ENCODE measurements at places on chromosomes 7 and 10. TPM values are rescaled to one million over a fixed set of nuclear protein-coding genes. Genes with fewer than 3 reads are reported as not detected.

DNA sequence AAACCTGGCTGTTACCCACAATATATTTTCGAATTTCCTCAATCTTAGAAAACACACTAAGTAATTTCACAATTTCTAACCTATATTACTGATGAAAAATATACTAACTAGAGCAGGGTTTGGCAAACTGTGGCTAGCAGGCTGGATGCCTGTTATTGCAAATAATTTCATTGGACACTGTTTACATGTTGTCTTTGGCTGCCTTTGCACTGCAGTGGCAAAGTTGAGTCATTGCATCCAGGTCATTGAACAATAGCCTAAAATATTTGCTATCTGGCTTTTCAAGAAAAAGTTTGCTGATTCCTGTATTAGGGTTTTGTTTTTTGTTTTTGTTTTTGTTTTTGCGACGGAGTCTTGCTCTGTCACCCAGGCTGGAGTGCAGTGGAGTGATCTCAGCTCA is 47.2 kb downstream of the KIF11 start:
- no peak for DNase-seq

DNA sequence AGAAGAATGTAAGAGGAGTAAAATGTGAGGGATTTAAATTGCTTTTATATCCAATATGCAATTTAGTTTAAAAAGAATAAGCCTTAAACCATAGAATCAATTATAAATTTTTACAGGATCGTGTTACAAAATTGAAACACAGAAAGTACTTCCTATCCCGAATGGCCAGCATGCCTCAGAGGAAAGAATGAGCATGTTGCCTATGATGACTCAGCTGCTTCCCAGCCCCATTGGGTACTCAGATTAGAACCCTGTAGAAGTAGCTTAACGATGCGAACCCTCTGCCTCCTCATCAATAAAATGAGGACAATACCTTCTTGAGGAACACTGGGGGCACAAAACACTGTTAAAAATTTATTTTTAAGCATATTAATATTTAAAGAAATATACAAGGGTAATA is 113.4 kb upstream of the CDK1 start:
- no peak for DNase-seq

DNA sequence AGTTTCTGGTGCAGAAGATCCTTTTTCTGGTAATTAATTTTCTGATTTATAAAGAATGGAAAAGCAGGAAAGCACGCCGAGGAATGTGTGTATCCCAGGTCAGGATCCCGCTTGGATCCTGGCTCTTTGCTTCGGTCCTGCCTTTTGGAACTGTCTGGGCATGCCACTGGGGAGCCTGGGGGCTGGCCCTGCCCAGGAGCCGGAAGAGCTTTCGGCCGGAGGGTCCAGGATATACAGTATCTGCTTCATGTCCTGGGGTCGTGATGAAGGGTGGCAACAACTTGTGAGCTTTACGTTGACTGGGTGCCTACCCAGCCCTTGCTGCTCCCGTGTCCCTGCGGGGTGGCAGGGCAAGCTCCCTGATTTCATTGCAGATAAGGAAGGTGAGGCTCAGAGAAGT is 2.4 kb downstream of the SH2D4B start:
- DNase-seq = no peak

DNA sequence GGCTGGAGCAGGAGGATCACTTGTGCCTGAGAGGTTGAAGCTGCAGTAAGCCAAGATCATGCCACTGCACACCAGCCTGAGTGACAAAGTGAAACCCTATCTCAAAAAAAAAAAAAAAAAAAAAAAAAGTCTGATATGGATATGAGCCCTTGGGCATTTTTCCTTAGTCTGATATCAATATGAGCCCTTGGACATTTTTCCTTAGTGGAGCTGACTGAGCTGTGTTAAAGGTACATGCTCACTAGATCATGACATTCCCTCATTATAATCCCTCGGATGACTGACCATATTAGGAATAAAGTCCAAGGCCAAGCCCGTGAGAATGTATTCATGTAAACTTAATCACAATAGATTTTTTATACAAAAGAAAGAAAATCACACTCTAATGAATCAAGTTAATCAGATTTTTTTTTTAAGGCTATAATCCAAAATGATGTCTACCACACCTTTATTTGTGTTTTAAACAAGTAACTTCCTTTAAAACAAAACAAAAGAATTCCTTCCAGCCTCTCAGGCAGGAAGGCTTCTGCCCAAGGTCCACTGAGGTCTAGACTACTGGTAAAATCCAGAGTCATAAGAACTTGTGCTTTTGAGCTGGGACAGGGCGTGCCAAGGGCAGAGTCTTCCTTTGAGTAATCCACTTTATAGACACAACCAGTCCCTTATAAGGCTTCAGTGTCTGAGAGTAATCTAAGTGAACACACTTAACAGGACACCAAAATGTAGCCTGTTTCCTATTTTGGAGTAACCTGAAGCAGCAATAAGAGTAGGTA is 5.5 kb downstream of the PPA1 start:
- no peak for DNase-seq

DNA sequence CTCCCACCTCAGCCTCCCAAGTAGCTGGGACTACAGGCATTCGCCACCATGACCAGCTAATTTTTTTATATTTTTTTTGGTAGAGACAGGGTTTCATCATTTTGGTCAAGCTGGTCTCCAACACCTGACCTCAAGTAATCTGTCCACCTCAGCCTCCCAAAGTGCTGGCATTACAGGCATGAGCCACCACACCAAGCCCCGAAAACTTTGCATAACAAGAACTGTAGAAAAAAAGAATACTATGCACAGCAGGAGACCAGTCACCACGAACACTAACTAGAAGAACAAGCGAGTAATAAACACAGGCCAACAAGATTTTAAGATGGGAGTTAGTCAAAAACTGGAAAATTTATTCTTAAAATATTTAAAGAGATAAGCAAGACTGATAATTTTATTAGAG is 447.0 kb downstream of the ETV1 start:
- DNase-seq = no peak

DNA sequence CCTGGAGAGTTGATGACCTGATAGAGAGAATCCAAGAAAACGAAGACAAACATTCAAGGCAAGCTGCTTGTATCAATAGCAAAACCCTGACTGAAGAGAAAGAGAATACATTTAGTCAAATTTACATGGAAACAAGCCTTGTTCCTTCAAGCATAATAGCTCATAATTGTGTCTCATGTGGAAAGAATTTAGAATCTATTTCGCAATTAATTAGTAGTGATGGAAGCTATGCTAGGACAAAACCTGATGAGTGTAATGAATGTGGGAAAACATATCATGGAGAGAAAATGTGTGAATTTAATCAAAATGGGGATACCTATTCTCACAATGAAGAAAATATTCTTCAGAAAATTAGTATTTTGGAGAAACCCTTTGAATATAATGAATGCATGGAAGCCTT is 18.0 kb downstream of the RBAK start:
- DNase-seq = no peak

GRCh38 chr10:75009426-75009825 is 102.0 kb upstream of the SAMD8 start:
- DNase-seq = no peak

DNA sequence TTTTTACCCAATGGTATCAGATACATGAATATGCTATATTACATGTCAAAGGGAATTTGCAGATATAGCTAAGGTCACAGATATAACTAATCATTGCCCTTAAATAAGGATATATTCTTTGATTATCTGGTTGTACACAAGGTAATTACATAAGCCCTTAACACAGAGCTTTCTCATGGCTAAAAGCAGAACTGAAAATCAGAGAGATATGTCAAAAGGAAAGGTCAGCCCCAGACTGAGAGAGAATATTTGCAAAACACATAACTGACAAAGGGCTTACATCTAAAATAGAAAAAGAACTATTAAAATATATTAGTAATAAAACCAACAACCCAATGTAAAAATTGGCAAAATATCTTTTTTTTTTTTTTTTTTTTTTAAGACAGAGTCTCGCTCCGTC is 1029.5 kb upstream of the LRRN3 start:
- DNase-seq = no peak

- DNase-seq = no peak
Measured at GRCh38 chr7:73988197-73988596, 39.8 kb upstream of the ELN start.

- DNase-seq = no peak
Measured at GRCh38 chr10:70380350-70381135, 1.9 kb downstream of the LRRC20 start.

DNA sequence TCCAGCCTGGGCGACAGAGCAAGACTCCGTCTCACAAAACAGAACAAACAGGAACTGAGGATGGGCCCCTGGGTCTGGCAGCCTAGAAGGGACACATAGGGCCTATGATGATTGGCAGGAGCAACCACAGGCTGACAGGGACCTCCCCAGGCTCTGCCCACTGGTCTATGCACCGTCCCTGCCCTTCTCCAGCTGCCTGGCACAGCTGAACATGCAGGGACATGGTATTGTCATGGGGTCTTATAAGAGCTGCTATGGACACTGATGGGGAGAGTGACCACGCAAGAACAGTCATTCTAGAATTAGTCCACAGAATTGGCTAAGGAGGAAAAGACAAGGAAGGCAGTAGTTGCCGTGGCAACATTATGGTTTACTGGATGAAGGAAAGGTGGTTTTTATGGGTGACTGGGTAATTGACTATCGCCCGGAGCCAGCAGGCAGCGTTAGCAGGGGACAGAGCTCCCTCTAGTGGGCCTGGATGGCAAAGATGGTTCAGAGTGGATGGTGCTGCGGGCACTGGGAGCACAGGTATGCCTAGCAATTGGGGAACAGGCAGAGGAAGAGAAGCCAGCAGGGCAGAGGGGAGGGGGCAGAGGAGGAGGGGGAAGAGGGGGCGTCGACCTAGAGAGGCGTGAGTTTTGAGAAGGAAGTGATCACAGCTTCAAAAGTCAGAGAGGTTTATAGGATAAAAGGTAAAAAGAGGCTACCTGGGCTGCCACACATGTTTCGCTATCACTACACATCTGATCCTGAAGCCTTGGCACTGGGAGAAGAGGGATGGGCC is 7.8 kb upstream of the TRIM56 start:
- DNase-seq = peak; percentile 87

DNA sequence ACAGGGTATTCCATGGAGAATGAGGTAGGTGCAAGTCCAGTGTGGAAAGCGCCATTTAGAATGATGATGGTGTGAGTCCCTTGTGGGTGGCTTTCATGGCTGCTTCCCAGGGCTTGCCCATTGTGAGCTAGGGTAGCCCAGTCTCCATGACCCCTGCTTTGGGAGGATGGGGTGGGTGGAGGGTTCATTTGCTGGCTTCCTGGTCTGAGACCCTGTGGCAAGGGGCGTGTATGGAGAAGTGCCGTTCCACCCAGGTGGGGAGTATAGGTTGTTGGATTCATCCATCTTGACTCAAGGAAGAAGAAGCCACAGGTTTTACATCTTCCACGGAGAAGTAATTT is 27.7 kb downstream of the CCM2 start:
- no peak for DNase-seq

DNA sequence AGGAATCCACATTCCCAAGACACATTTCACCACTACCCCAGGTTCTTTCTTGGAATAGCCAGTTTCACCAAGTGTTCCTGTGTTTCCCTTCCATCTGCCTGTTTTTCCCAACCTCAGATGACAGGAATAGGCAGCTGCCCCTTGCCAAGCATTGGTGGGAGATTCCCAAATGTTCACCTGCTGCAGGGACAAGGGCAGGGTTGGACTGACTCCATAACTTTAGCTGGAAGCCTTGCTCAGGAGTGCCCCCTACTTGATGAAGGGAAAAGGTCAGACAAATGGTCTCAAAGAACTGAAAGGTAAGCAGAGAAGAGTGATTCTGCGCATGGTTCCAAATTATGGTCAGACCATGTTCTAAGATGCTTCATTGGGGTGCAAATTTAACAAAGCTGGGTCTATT is 45.1 kb upstream of the LYZL1 start:
- no peak for DNase-seq

DNA sequence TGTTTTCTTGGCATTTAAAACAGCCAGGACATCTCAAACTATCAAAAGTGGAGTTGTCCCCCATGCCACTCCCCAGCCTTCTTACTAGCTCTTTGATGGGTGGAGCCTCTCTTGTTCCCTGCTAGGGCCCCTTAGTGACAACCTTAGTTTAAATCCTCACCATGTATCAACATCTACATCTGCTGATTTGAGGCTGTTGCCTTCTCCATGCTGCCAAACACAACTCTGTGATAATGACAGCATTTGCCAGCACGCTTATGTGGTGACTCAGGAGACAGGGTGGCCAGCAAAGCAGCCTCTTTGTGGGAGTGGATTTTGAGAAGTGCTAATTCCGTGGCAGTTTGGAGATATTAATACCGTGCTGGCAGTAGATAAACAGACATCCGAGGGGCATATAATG is 145.4 kb downstream of the LRRC4 start:
- peak; percentile 43 for DNase-seq

DNA sequence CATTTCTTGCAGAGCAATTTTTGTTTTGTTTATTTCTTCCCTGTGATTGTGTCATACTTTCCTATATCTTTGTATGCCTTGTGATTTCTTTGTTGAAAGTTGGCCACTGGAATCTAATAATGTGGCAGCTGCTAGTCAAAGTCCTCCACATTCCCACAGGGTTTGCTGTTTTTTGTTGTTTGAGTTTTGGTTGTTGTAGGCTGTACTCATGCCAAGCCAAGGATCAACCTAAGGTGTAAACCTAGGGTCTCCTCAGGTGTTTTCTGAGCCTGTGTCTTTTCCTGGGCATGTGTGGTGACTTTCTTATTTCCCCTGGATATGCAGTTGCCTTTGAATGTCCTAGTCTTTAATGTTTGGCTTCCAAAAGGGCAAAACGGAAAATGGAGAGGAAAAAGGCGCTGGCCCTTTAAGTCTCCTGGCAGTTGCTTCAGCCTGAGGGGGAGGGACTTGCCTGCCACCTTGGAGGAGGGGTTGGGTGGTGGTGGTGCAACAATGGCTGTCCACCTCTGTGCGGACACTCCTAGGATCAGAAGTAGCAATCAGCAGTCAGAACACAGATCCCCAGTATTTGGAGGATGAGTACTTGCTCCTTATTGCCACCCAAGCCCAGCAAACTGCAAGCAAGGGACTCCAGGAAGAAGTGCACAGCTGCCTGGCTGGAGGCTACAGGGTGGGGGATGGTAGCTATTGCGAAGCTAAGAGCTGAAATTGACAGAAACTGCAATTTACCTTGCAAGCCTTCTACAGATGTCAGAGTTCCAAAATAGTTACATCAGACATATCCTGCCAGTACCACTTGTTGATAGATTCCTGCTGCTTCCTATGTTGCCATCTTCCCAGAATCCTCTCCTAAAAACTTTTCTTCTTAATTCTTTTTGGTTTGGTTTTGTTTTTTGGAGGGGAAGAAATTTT is 5.6 kb upstream of the ZNF518A start:
- no peak for DNase-seq

GRCh38 chr7:95642173-95642572 is 45.9 kb upstream of the PDK4 start:
- DNase-seq = no peak

Gene GPRIN2
- total RNA-seq = 4.9 TPM

Gene TFR2
- total RNA-seq = 3.7 TPM

Gene MLXIPL
- total RNA-seq = 1.5 TPM

Gene CYP2C8
- total RNA-seq = 1.8 TPM

Gene SRRM3
- 7.2 TPM for total RNA-seq

Gene FRMPD2
- 5.5 TPM for total RNA-seq

Gene DNAJB9
- total RNA-seq = 29.9 TPM

Measured in spinal cord (tissue), 10 donors.